ENCODE measurements at places on chromosomes 1 and 21.

GRCh38 chr1:2595261-2595811, 8.8 kb downstream of the PRXL2B start:
- no peak for DNase-seq

GRCh38 chr1:41225495-41225894, 16.6 kb downstream of the SCMH1 start:
- no peak for DNase-seq

DNA sequence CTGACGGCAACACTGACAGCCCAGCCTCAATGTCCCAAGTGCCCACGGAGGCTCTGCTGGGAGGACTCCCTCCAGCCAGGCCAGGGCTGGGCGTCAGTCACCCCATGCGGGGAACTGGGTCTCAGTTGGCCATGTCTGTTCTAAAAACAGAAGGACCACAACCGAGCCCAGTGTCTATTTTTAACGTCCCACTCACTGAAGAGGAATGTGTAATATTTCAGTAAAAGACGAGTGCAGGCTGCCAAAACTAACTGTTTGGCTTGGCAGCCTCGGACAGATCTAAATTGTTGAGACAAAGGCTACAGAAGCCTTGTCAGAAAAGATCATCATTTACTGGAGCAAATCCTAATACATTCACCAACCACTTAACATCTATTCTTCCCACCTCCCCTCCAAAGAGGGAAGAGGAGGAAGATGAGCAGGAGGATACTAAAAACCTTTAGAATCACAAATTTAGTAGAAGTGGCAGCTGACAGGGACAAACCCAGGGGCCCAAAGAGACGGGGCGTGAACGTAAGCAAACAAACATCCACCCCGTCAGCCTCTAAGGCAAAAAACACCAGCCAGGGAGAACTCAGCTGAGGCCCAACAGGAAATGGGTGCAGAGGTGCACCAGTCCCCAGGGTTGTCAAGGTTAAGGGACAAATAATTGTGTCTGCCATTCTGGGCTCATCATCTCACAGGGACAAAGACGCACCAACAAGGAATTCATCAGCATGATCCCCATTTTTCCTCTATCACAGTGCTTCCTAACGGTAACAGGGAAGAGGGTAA, 18.7 kb downstream of the C1orf198 start:
- DNase-seq: no peak

DNA sequence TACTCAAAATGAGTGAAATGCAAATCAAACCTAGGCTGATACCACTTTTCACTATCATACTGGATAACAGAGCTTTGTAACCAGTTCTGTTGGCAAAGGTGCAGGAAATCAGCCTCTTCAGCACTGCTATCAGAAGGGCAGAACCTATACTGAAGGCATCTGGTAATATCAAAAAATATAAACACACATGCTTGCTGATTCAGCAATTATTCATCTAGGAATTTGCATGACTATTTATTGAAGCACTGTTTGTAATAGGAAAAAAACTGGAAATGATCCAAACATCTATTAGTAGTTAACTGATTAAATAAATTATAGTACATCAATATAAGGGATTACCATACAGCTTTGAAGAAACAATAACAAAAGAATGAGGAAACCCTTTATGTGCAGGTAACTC, 21.4 kb downstream of the ARHGAP29 start:
- DNase-seq: no peak

GRCh38 chr1:15684042-15684461, at the start of gene PLEKHM2:
Gene PLEKHM2, plus strand, starts transcription at chr1:15684320. Its CDS starts 239 bp downstream, at chr1:15684559.
- peak; percentile 24 for DNase-seq

GRCh38 chr1:156645666-156646065, 3.7 kb downstream of the BCAN start:
- DNase-seq: no peak

- DNase-seq: no peak
Observed at GRCh38 chr1:83815330-83815729, 183.6 kb downstream of the TTLL7 start.

DNA sequence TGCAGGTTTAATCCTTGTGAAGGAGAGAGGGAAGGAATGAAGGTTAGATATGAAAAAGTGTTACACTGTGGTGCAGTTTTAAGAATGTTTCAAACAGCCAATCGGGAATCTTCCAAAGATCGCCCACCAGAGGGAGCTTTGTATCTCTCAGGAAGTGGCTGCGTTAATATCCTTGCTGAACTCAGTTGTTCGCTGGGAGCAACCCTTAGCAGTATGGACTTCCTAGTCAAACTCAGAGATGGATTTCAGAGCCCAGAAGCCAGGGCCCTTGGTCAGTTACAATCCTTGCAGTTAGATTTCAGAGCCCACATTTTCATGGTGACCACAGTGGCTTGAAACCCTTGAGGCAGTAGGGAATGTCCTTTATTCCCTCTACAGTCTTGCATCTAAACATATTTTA, 136.2 kb downstream of the NTNG1 start:
- no peak for DNase-seq

GRCh38 chr1:237701534-237701933, 189.2 kb downstream of the ZP4 start:
- no peak for DNase-seq

GRCh38 chr1:110005971-110006370, 21.4 kb downstream of the AHCYL1 start:
- no peak for DNase-seq

DNA sequence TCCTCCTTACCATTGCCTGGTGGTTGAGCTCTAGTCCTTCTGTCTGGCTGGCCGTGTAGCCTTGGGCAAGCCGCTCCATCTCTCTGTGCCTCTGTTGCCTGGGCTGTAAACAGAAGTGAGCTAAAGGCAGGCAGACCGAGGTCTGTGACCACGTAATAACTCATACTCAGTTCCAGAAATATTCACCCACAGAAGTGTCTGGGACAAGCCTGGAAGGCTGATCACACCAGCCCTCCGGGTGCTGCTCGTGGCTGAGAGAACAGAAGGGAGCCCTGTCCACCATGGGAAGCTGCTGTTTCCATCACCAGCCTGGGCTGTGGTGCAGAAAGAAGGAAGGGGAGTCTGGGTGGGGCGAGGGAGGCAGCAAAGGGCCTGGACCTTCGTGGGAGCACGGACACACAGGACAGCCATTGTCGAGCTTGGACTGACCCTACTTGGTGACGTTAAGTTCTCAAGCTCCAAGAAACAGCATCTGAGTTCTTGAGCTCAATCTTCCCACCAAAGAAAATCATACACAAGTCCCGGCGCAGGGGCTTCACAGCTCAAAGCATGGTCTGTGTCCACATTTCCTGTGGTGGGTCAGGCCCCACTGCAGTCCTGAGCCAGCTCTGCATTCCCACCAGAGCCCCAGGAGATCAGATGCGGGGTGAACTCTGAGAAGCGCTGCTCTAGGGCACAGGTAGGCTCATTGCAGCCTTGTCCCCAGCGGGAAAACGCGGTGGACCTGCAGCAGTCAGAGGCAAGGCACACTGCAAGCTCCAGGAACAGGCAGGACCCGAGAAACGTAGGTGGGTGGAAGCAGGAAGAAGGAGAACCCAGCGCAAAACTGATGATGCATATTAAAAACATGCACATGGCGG, 61.8 kb downstream of the RUNX3 start:
- DNase-seq: no peak

GRCh38 chr1:10424034-10424433, 6.2 kb upstream of the CENPS start:
- DNase-seq: no peak

- no peak for DNase-seq
Observed at GRCh38 chr1:156638189-156638985, 3.5 kb upstream of the BCAN start.

DNA sequence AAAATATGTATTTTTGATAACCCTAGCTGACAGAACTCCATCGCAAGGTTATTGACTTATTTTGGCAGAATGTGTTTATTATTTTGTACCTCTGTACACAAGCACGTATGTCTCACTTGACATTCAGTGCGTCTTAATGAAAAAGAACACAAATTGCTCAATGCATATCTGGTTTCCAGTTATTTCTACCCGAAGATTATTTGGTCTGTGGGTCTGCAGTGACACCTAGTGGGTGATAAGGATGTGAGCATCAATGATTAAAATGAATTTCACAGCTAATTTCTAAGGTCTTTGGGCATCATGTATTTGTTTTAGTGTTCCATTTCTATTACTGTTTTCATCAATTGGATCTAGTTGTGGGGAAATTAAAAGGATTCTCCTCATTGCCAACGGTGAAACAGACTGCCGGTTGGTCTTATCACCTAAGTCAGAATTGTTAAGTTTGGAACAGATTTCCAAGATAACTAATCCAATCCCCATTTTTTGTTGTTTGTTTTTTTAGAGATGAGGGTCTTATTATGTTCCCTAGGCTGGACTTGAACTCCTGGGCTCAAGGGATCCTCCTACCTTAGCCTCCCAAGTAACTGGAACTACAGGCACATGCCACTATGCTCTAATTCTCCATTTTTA, 13.9 kb downstream of the DDX20 start:
- DNase-seq: peak; percentile 22

GRCh38 chr1:60923389-60924087, 158.8 kb upstream of the NFIA start:
- DNase-seq: no peak

GRCh38 chr1:175788586-175789252, 45.3 kb upstream of the TNR start:
- DNase-seq: no peak

DNA sequence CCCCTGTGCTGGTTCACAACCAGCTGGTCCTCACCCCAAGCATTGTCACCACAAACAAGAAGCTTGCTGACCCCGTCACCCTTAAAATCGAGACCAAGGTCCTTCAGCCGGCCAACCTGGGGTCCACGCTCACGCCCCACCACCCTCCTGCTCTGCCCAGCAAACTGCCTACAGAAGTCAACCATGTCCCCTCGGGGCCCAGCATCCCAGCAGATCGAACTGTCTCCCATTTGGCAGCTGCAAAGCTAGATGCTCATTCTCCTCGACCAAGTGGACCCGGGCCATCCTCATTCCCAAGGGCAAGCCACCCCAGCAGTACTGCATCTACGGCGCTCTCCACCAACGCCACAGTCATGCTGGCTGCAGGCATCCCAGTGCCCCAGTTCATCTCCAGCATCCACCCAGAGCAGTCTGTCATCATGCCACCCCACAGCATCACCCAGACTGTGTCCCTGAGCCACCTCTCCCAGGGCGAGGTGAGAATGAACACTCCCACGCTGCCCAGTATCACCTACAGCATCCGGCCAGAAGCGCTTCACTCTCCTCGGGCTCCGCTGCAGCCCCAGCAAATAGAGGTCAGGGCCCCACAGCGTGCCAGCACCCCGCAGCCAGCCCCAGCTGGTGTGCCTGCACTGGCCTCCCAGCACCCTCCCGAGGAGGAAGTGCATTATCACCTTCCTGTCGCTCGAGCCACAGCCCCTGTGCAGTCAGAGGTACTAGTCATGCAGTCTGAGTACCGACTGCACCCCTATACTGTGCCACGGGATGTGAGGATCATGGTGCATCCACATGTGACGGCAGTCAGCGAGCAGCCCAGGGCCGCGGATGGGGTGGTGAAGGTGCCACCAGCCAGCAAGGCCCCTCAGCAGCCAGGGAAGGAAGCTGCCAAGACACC, 40.6 kb downstream of the ZBTB17 start:
- no peak for DNase-seq

DNA sequence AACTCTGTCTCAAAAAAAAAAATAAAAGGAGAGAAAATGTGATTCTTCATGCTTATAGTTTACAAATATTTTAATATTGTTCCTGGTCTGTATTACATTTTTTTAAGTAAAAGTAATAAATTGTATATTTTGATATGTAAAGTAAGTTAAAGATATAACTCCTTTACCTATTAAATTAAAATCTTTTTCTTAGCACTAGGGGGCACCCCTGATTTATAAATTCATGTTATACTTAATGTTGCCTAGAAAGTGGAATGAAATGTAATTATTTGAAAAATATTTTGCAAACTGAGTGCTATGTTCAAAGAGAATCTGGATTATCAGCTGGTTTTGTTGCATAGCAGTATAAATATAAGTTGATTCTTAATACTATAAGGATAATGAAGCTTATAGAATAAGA, 49.2 kb downstream of the RALGPS2 start:
- peak; percentile 32 for DNase-seq

Data from NCI-H2081 (cell line).